ENCODE measurements at places on chromosomes 5 and 9. TPM values are rescaled to one million over a fixed set of nuclear protein-coding genes. Genes with fewer than 3 reads are reported as not detected.
A peak's percentile ranks its signal among the peaks of the same experiment; 100 is the strongest.

GRCh38 chr5:178392931-178393394, 160.4 kb upstream of the PHYKPL start:
- peaks cover 5% of the 10 kb centered on the region for H3K27me3 ChIP-seq
- peaks cover 3% of the 10 kb centered on the region for H3K4me1 ChIP-seq
- no peak for DNase-seq
- H3K27ac ChIP-seq, result no peak overlapping the region
- H3K36me3 ChIP-seq, result no peaks in the 10 kb centered on the region
- H3K4me3 ChIP-seq, result no peak overlapping the region

GRCh38 chr9:36450110-36450732, 50.2 kb upstream of the RNF38 start:
- no peaks in the 10 kb centered on the region for H3K4me1 ChIP-seq
- H3K4me3 ChIP-seq, result no peak overlapping the region
- no peak for DNase-seq
- H3K36me3 ChIP-seq, result no peaks in the 10 kb centered on the region
- no peaks in the 10 kb centered on the region for H3K27me3 ChIP-seq

DNA sequence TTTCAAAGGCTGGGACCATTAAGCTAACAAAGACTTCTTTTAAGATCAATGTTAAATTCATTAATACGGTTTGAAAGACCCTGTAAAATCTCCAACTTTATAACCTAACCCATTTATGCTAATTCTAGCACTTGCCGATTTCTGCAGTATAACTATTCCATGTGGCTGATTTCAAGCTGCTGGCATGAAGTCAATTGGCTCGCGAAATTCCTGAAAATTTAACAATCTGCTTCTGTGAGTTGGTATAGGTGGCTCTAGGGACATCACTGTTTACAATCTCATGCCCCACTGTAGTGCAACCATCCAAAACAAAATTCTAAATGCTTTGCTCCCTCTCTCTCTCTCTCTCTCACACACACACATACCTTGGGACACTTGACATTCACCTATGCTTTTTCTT, 70.2 kb downstream of the LPAR1 start:
- no peak for DNase-seq
- H3K27ac ChIP-seq, result no peak overlapping the region
- peaks cover 33% of the 10 kb centered on the region for H3K36me3 ChIP-seq
- H3K4me1 ChIP-seq, result no peaks in the 10 kb centered on the region
- H3K4me3 ChIP-seq, result no peak overlapping the region

- H3K36me3 ChIP-seq, result peaks cover 4% of the 10 kb centered on the region
- no peak overlapping the region for H3K27ac ChIP-seq
- H3K4me3 ChIP-seq, result no peak overlapping the region
- peaks cover 2% of the 10 kb centered on the region for H3K27me3 ChIP-seq
- H3K4me1 ChIP-seq, result no peaks in the 10 kb centered on the region
Observed at GRCh38 chr5:1431021-1431811, 14.0 kb downstream of the SLC6A3 start.

- DNase-seq, result no peak
- H3K27ac ChIP-seq, result no peak overlapping the region
- H3K36me3 ChIP-seq, result no peaks in the 10 kb centered on the region
- no peaks in the 10 kb centered on the region for H3K27me3 ChIP-seq
- H3K4me1 ChIP-seq, result peaks cover 3% of the 10 kb centered on the region
Observed at GRCh38 chr5:76351577-76351976, 51.5 kb upstream of the IQGAP2 start.

DNA sequence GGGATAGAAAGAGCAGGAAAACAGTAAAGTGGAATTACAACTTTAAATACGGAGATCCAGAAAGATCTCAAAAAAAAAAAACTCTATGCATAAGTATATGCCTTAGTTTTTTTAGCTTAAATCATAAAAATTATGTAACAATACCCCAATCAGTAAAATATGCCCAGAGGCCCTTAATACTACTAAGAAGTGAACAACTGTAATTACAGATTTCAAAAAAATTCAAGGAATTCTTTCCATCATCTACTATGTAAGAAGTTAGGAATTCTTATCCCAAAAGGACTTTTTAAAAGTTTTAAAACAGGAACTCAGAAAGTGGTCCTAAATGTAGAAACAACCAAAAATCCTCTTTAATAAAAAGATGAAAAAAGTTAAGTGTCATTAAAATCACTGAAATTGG, 111.3 kb downstream of the SSBP2 start:
- H3K36me3 ChIP-seq, result peaks cover 6% of the 10 kb centered on the region
- H3K4me3 ChIP-seq, result no peak overlapping the region
- peak overlapping the region; percentile 69 for H3K27ac ChIP-seq
- H3K27me3 ChIP-seq, result no peaks in the 10 kb centered on the region

DNA sequence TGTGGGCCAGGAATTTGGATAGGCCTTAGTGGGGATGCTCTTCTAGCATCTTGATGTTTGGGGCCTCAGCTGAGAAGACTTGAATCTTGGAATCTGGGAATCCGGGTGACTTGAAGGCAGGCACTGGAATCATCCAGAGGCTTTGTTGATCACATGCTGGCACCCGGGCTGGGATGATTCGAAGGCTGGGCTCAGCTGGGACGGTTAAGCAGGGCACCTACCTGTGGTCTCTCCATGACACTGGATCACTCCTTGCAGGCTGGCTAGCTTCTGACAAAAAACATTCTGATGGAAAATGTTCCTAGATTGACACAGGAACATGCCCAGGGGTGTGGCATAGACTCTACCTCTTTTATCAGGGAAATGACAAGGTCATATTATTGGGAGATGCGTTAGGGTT, 149.1 kb downstream of the TENT4A start:
- peaks cover 5% of the 10 kb centered on the region for H3K27me3 ChIP-seq
- H3K4me3 ChIP-seq, result no peak overlapping the region
- H3K27ac ChIP-seq, result no peak overlapping the region
- DNase-seq, result no peak
- H3K4me1 ChIP-seq, result no peaks in the 10 kb centered on the region

DNA sequence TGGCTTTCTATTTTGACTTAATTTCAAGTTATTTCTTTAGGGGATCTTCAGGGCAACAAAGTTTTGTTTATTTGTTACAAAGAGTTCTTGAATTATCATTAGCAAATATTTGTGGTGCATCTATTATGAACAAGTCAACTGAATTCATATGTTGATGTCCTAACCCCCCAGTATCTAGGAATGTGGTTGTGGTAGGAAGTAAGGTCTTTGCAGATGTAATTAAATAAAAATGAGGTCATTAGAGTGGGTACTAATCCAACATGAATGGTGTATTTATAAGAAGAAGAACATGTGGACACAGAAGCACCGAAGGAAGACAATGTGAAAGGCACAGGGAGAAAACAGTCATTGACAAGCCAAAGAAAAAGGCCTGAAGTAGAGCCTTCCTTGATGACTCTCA, 474.0 kb upstream of the DAB2 start:
- no peaks in the 10 kb centered on the region for H3K36me3 ChIP-seq
- no peaks in the 10 kb centered on the region for H3K27me3 ChIP-seq
- no peak for DNase-seq
- H3K4me3 ChIP-seq, result no peak overlapping the region
- H3K27ac ChIP-seq, result no peak overlapping the region
- peaks cover 4% of the 10 kb centered on the region for H3K4me1 ChIP-seq

DNA sequence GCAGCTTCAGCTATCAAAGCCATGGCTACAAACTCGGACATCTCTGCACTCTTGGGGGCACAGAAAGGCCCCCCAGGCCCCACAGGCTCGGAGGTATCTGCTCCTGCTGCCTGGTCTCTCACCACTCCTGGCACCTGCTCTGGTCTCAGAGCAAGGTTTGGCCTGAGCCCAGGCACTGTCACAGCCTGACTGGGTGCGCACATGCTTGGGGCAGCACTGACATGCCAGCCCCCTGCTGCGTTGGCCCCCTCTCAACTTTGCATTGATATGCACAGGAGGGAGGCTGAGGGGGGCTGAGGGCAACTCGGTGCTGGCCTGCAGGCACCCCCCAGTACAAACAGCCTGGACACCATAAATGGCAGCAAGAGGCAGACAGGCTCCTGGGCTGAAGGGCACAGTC, 27.1 kb upstream of the GHR start:
- no peak for DNase-seq
- no peak overlapping the region for H3K27ac ChIP-seq
- H3K27me3 ChIP-seq, result no peaks in the 10 kb centered on the region
- H3K36me3 ChIP-seq, result no peaks in the 10 kb centered on the region
- no peaks in the 10 kb centered on the region for H3K4me1 ChIP-seq

DNA sequence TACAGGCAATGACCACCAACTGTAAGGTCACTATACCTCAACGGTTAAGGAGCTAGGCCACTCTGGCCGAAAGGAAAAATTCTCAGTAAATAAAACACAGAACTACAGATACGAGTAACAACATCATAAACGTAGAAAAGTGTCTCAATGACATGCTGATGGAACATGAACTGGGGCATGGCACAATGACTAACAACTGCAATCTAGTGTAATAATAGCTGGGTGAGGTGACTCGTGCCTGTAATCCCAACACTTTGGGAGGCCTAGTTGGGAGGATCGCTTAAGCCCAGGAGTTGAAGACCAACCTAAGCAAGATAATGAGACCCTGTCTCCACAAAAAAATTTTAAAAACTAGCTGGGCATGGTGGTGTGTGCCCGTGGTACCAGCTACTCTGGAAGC, 9.8 kb upstream of the RAPGEF6 start:
- no peak overlapping the region for H3K27ac ChIP-seq
- no peaks in the 10 kb centered on the region for H3K4me1 ChIP-seq
- H3K27me3 ChIP-seq, result no peaks in the 10 kb centered on the region
- H3K36me3 ChIP-seq, result peaks cover 25% of the 10 kb centered on the region
- no peak for DNase-seq

DNA sequence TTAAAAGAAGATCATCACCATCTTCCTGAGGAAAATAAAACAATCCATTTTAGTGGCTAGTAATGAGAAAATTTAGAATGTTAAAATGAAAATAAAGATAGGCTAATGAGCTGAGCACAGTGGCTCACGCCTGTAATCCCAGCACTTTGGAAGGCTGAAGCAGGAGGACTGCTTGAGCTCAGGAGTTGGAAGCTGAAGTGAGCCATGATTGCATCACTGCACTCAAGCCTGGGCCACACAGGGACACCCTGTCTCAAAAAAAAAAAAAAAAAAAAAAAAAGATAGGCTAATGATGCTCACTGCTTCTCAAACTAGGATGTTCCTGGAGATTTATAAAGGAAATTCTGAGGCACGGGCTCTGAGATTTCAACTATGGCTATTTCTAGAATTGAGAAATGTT, 50.3 kb downstream of the CPLANE1 start:
- H3K27me3 ChIP-seq, result no peaks in the 10 kb centered on the region
- H3K4me1 ChIP-seq, result no peaks in the 10 kb centered on the region
- DNase-seq, result no peak

GRCh38 chr5:14269395-14269794, 126.3 kb downstream of the TRIO start:
- no peaks in the 10 kb centered on the region for H3K27me3 ChIP-seq
- no peak for DNase-seq
- peak overlapping the region; percentile 68 for H3K27ac ChIP-seq
- H3K4me1 ChIP-seq, result peaks cover 48% of the 10 kb centered on the region
- H3K4me3 ChIP-seq, result no peak overlapping the region

DNA sequence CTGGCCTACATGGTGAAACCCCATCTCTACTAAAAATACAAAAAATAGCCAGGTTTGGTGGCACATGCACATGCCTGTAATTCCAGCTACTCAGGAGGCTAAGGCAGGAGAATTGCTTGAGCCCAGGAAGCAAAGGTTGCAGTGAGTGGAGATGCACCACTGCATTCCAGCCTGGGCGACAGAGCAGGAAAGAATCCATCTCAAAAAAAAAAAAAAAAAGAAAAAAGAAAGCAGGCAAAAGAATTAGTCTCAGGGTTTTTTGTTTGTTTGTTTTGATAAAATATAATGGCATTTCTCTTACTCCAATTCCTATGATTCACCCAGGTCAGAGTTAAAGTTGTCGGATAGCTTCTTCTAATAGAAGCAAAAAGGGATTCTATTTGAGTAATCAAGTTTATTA, 67.0 kb upstream of the ATG10 start:
- H3K4me1 ChIP-seq, result peaks cover 47% of the 10 kb centered on the region
- H3K4me3 ChIP-seq, result no peak overlapping the region
- H3K27ac ChIP-seq, result peak overlapping the region; percentile 4
- H3K27me3 ChIP-seq, result no peaks in the 10 kb centered on the region
- no peak for DNase-seq

GRCh38 chr5:40033411-40033810, 608.6 kb upstream of the DAB2 start:
- no peak overlapping the region for H3K27ac ChIP-seq
- H3K27me3 ChIP-seq, result no peaks in the 10 kb centered on the region
- peaks cover 3% of the 10 kb centered on the region for H3K4me1 ChIP-seq
- no peak overlapping the region for H3K4me3 ChIP-seq
- no peaks in the 10 kb centered on the region for H3K36me3 ChIP-seq

DNA sequence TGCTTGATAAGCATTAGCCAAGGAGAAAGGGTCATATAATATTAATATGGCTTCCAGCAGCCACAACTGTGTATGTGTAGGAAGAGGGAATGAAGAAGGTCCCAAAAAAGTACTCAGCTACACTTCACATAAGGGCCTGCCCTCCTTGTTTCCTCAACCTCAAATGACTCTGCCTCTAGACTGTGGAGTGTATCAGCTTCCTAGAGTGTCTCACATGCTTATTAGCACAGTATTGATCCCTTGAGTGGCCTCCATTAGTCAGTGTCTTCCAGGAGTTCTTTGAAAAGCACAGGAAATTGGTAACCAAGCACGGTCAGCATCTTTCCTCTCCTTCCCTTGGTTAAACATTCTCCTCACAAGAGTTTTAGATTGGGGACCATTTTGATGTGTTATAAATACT, 190.4 kb upstream of the ATP10B start:
- DNase-seq, result no peak
- H3K4me1 ChIP-seq, result no peaks in the 10 kb centered on the region
- H3K27ac ChIP-seq, result no peak overlapping the region
- H3K27me3 ChIP-seq, result peaks cover 2% of the 10 kb centered on the region

- no peaks in the 10 kb centered on the region for H3K27me3 ChIP-seq
- no peak overlapping the region for H3K4me3 ChIP-seq
- peaks cover 15% of the 10 kb centered on the region for H3K4me1 ChIP-seq
- no peak overlapping the region for H3K27ac ChIP-seq
- peaks cover 2% of the 10 kb centered on the region for H3K36me3 ChIP-seq
- no peak for DNase-seq
Observed at GRCh38 chr5:53170746-53171349, 61.3 kb upstream of the MOCS2 start.

- no peaks in the 10 kb centered on the region for H3K36me3 ChIP-seq
- no peaks in the 10 kb centered on the region for H3K27me3 ChIP-seq
- DNase-seq, result no peak
- H3K27ac ChIP-seq, result no peak overlapping the region
- peaks cover 16% of the 10 kb centered on the region for H3K4me1 ChIP-seq
- H3K4me3 ChIP-seq, result no peak overlapping the region
Observed at GRCh38 chr9:113536166-113536482, 72.6 kb downstream of the RGS3 start.

MXD3 gene
- total RNA-seq, result 19.2 TPM

SAXO1 gene
- 0.43 TPM for total RNA-seq

CLIC3 gene
- 1.5 TPM for total RNA-seq

FST gene
- total RNA-seq, result 12.7 TPM

GEMIN5 gene
- total RNA-seq, result 22.0 TPM

ODF2 gene
- 41.2 TPM for total RNA-seq

CDH12 gene
- total RNA-seq, result 1.7 TPM

LIFR gene
- 62.4 TPM for total RNA-seq

HAVCR1 gene
- total RNA-seq, result 0.25 TPM

LCNL1 gene
- 5.5 TPM for total RNA-seq

WDR31 gene
- 4.1 TPM for total RNA-seq
